ENCODE measurements at places on chromosomes 6 and 20.

GRCh38 chr6:24997231-24997630 is 61.5 kb upstream of the RIPOR2 start:
- no peak for DNase-seq

GRCh38 chr20:24203526-24204183 is 215.1 kb upstream of the GGTLC1 start:
- DNase-seq: no peak

- DNase-seq: no peak
Observed at GRCh38 chr6:143755301-143755744, 77.6 kb downstream of the PHACTR2 start.

DNA sequence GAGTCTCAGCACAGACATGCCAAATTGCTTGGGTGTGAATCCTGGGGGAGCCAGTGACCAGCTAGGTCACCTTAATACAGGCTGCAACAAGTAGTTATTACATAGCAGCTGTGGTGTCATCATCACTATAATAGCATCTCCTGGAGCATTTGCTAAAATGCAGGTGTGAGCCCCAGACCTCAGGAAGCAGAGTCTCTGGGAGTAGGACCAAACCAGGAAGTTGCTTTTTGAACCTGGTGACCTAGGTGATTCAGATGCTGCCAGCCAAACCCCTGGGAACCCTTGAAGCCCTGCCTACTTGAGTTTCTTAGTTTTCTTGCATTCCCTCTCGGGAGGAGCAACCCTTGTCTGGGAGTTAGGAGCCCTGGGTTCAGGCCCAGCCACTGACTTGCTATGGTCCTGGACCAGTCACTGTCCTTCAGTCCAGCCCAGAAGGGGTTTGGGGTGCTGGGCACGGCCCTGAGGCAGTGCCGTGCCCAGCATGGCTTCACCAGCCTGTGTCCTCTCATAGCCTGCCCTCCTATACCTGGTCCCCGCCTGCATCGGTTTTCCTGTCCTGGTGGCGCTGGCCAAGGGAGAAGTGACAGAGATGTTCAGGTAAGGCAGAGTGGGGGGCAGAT is 39.3 kb upstream of the ID1 start:
- DNase-seq: no peak

GRCh38 chr6:140671926-140672325 is 1297.5 kb upstream of the CITED2 start:
- no peak for DNase-seq

GRCh38 chr6:44498436-44498835 is 110.9 kb downstream of the CDC5L start:
- DNase-seq: no peak

GRCh38 chr6:152651986-152652385 is 14.8 kb upstream of the SYNE1 start:
- no peak for DNase-seq

DNA sequence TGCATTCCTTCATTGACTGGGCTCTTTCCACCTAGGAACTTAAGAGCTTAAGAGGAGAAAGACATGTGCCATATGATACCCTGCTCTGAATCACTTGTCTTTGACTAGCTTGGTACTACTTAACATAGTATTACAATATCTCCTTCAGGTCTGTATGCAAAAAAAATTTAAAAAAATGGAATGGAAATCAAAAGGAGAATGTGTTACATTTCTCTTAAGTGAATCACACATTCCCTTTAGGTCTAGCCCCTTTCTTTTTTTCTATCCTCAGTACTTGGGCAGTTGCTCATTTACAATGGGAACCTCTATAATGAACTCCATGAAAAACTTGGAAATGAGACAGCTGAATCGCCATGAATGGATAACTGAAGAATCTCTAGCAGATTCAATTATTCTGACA is 53.8 kb downstream of the SLC35F1 start:
- DNase-seq: no peak

DNA sequence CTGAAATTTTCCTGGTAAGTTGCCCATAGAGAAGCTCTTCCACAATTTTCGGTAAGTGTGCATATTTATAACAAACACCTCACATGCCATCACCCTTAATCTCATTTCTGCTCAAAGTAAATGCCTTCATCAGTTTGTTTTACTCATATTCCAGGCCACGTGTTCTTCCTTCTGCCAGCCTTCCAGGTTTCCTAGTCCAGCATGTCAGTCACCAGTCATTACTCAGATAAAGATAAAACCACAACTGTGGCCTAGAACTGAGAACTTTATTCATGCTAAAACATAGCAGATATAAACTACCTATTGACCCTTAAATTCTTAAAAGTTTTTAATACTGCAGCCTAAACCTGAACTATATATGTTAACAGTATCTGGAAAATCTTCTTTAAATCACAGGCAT is 149.5 kb upstream of the SLC22A16 start:
- no peak for DNase-seq

GRCh38 chr6:85669735-85670194 is 27.1 kb upstream of the SYNCRIP start:
- no peak for DNase-seq

Measured in stimulated activated CD8-positive, alpha-beta memory T cell treated with anti-CD3 and anti-CD28 coated beads, Interleukin-7, amount 100 ng/mL, for 1 hour (primary cell).